T-helper 1 cell (primary cell): ENCODE measurements at places on chromosomes 11 and 22.
A peak's percentile ranks its signal among the peaks of the same experiment; 100 is the strongest.

DNA sequence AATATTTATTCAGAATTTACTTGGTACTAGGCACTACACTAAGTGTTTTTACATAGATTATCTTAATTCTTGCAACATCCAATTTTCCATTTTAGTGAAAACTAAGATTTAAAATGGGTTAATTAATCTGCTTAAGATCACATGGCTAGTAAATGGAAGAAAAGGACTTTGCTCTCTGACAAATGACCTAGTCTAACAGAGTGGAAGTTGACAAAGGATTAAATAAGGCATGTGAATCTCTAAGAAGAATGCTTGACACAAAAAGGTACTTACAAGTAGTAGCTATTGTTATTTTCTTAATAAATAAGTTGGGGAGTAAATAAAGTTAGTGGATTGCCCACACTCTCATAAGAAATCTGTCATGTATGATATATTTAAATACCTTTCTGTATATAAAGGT, 584.8 kb downstream of the DLG2 start:
- DNase-seq = no peak

- DNase-seq = peak; percentile 15
Measured at GRCh38 chr22:25494774-25495173, 69.7 kb upstream of the GRK3 start.

- no peak for DNase-seq
Measured at GRCh38 chr11:64588701-64589100, 2.3 kb upstream of the SLC22A12 start.

DNA sequence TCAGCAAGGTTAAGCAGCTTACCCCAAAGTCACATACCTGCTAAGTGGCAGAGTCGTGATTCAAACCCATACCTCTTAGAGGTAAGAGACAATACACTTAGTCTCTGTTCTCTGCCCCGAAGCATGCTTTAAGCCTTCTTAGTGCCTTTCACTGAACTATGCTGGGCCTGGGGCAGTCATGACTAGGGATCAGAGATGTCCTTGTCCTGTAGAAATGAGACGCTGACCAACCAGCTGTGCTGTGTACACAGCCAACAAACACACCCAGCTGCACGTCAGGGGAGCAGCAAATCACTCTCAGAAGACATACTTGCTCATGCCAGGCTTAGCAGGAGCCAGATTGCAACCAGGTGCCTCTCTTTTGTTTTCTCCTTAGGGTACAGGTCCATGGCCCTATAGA, 255.7 kb downstream of the BUD13 start:
- DNase-seq = no peak

DNA sequence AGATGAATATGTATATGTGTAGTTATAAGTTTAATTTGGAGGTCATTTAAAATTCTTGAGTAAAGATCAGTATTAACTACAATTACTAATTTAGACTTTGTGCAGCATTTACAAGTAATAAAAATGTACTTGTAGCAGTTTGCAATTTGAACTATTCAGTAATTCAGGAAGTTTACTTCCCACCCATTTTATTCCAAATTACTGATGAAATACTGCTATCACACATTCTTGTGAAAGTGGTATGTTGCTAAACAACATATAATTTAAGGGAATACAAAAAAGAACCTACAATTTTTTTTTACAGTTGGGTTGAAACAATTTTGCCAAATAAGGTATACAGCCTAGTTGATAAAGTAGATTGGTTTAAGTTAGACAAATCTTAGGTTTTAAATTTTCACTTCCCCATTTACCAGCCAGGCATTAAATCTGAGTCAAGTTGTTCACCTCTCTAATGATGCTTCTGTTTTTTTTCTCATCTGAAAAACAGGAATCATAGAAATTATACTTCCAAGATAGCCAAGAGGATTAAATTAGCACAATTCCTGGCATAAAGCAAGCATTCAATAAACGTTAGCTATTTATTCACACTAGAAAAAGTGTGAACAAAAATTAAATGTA, 45.3 kb downstream of the ZBTB44 start:
- DNase-seq = no peak
